ENCODE measurements at places on chromosomes 12 and 14. TPM values are rescaled to one million over a fixed set of nuclear protein-coding genes. Genes with fewer than 3 reads are reported as not detected.

Gene OR4N5
- not detected for total RNA-seq

Gene NPFF
- not detected for total RNA-seq

Gene BEST3
- total RNA-seq, result not detected

- H3K4me1 ChIP-seq, result peaks cover 4% of the 10 kb centered on the region
- DNase-seq, result peak; percentile 67
- H3K4me3 ChIP-seq, result no peak overlapping the region
- no peak overlapping the region for H3K27ac ChIP-seq
- no peaks in the 10 kb centered on the region for H3K36me3 ChIP-seq
These were observed 25.5 kb upstream of the DTX1 start for GRCh38 chr12:113030875-113031525.

GRCh38 chr12:78095623-78096022, 264.9 kb downstream of the NAV3 start:
- H3K4me1 ChIP-seq, result no peaks in the 10 kb centered on the region
- H3K4me3 ChIP-seq, result no peak overlapping the region
- H3K27ac ChIP-seq, result no peak overlapping the region
- no peak for DNase-seq

All from B cell (primary cell).